ENCODE measurements at places on chromosomes 7 and 10. TPM values are rescaled to one million over a fixed set of nuclear protein-coding genes. Genes with fewer than 3 reads are reported as not detected.
A peak's percentile ranks its signal among the peaks of the same experiment; 100 is the strongest.

DNA sequence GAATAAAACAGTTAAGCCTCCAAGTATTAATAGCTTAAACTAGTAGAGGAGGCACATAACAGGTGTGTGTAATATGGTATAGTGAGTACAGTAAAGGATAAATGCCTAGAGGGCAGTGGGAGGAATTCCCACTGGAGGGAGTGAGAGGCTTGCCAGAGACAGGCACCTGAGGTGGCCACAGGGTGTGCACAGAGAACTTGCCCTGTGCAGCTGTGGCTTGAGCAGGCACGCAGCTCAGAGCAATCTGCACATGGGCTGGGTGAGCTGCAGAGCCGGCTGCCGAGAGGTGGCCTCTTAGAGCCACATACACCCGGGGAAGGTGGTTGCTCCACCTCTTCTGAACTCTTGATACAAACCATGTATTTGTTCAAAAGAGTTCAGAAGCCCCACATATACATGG is 237.1 kb downstream of the COBL start:
- DNase-seq: no peak

DNA sequence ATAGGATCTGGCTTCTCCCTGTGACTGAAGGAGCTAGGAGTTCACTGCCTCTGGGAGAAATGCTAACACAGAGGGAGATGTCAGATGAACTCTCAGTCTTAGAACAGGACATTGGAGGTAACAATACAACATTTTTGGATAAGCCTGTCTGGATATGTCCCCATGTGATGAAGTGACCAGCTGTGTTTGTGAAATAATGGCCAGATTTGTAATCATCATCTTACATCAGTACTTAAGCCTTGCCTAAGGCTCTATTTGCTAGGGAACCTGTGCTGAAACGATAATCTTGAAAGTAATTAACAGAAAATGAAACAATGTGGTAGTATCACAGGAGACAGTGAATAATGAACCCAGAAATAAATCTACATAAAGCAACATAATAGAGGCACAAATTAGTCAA is 56.2 kb downstream of the CRPPA start:
- no peak for DNase-seq

DNA sequence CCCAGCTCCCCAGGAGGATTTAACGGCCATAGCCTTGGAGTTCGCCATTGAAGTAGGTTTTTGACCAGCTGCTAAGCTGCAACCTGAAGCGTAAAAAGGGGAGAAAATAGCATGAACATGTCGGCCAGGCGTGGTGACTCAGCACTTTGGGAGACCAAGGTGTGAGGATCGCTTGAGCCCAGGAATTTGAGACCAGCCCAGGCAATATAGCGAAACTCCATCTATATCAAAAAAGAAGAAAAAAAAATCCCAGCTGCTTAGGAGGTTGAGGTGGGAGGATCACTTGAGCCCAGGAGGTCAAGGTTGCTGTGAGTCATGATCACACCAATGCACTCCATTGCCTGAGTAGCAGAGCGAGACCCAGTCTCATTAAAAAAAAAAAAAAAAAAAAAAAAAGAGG is 32.2 kb upstream of the MCU start:
- no peak for DNase-seq

DNA sequence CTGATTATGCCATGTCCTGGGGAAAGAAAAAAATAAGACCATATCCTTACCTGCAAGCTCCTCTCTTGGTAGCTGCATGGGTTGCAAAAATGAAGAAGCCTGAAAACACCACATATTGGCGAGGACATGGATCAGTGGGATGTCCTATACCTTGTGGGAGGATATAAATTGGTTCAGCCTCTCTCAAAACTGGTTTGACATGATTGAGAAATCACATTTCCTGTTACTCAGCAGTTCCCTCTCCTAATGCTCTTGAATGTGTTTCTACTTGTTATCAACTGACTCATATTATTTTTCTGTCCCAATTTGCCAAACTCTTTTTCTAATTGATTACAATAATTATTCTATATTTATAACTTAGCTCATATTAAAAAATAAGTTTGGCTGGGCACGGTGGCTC is 380.2 kb downstream of the EXOC4 start:
- DNase-seq: no peak

GRCh38 chr7:42549866-42550485 is 313.0 kb upstream of the GLI3 start:
- no peak for DNase-seq

DNA sequence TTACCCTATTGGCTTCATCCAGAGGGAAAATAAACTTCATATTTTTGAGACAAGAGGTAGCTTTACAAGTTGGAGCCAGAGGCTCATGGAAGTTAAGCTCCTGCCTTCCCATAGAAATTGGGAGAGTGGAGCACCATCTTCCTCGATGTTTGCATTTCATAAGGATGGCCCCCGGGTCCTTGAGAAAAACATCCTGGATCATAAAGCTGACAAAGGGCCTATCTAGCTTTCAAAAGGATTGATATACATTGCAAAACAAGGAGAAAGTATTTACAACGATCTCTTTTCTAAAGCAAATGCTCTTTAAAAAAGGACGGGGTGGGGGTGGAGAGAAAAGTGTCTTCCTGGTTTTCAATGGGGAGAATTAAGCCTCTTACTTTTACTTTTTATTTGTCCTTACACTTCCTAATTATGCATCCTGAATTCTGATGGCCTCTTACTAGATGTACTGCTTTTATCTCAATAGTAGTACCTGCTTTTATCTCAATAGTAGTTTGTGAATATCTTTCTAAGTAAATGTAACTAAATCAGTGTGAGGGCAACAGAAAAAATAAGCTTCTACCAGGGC is 65.6 kb downstream of the PTPRZ1 start:
- DNase-seq: no peak

GRCh38 chr7:28296571-28297483 is 115.5 kb upstream of the CREB5 start:
- DNase-seq: no peak

DNA sequence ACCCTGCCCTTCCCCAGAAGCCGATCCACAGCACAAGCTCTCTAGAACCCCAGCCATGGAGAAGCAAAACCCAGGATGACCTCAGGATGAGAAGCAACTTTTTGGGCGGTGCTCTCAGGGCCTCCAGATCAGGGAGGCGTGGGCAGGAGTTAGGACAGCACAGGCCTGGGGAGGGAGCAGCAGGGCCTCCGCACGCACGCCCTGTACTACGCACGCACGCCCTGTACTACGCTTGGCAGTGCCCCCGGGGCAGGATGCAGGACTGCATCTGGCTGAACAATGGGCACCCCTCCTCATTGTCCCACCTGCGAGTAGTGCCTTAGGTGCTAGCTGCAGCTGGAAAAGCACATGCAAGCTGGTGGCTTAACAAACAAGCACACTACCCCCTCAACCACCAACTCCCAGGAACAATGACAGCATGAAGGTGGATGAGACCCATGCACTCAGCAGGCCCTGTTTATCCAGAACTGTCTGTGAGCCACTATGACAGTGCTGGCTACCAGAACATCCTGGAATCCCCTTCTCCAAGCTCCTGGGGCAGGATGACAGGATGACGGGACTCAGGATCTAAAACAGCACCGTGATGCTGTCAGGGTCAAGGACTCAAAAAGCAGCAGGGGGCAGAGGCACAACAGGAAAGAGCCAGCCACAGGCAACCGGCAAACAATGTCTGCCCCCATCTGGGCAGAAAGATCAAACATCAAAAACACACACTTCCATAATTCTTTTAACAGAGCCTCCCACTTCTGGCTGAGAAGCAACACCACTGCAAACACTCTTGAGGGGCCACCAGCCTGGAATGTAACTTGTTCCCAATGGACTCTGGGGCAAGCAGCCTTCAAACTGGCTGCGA is 11.8 kb downstream of the PODXL start:
- peak; percentile 69 for DNase-seq

- no peak for DNase-seq
Measured at GRCh38 chr7:209416-209815, 17.0 kb downstream of the FAM20C start.

DNA sequence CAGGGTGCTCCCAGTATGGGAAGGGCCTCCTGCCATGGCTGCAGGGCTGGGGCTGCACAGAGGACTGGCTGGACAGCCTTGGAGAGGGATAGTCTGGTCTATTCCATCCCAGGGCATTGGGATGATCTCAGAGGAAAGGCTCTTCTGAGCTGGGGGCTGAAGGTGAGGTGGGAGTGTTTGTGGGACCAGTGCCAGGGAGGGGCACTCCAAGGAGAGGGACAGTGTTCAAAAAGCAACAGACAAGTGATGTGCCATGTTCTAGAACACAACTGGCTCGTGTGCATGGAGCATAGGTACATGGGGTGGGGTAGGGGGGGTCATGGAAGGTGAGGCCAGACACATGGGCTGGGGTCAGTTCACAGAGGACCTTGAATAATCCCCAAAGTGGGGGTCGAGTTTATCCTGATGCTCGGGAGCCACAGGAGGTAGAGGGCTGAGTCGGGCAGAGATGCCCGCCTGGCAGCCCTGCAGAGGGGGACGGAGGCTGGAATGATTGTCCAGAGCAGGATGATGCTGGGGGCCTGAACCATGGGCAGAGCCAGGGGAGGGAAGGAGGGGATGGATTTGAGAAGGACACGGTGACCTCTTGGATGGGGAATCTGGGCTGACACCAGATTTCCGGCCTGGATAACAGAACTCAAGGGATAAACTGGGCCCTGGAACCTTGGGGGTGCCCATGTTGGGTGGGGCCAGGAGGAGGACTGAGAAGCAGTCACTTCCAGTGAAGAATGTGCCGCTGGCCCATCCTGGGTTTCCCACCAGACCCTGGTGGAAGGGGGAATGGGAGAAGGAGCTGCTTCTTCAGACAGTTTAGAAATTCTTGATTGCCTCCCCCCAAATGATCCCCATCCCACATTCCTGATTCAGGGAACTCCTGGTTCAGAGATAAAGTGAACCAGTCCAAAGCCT is 50.4 kb downstream of the NEURL1 start:
- DNase-seq: peak; percentile 58

GRCh38 chr7:40551685-40552576 is 417.1 kb downstream of the SUGCT start:
- no peak for DNase-seq

- peak; percentile 91 for DNase-seq
Measured at GRCh38 chr7:2820508-2820934, 23.6 kb downstream of the GNA12 start.

DNA sequence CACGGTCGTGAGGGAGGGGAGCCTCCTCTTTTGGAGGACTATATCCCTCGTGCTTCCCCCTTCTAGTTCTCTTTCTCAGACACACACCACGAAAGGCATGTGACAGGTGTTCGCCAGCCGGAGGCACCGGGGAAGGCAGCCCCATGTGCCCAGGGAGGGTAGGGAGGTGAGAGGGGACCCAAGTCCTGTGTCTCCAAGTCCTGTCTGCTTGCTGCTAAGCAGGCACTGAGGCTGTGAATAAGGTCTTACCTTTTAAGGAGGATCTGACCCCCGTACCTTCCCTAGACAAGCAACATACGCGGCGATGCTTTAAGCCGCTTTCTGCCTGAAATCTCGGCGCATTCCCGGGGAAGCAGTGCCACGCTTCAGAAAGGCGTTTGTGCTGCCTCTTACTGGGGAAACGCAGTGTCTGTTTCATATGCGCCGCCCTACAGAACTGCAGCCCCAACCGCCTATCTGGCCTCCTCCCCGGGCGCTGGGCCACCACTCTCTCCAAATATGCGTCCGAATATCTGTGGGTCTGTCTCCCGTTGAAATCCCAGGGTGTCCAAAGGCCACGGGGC is 770 bp downstream of the PLXNA4 start:
- DNase-seq: peak; percentile 89

- no peak for DNase-seq
Measured at GRCh38 chr7:5001911-5002310, 42.9 kb upstream of the MMD2 start.

GRCh38 chr7:19690736-19691135 is 18.1 kb downstream of the POLR1F start:
- DNase-seq: no peak

DNA sequence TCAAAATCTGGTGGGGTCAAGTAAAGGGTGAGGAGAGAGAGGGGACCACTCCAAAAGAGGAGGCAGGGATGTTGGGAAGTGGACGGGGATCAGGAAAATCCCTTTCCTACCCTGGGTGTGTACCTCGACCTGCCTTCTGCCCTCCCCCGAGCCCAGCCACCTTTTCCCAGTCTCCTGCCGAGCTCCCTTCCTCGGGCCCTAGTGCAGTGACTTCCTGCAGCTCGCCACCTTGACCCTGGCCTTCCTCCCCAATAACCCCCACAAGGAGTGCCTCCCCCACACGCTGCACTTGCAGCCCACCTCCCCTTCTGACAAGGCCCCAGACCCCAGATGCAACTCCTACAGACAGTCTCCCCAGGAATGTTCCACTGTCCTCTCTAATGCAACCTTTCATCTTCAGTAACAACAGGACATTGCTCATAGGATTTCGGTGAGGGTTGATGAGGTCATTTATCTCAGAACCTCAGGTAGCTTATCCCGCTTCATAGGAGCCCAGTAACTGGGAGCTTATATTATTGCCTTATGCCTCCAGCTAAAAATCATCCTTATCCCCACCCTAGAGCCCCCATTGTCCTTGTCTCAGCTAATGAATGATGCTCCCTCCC is 90.1 kb downstream of the MKI67 start:
- peak; percentile 61 for DNase-seq

GRCh38 chr7:136655414-136655813 is 213.0 kb upstream of the CHRM2 start:
- no peak for DNase-seq

DNA sequence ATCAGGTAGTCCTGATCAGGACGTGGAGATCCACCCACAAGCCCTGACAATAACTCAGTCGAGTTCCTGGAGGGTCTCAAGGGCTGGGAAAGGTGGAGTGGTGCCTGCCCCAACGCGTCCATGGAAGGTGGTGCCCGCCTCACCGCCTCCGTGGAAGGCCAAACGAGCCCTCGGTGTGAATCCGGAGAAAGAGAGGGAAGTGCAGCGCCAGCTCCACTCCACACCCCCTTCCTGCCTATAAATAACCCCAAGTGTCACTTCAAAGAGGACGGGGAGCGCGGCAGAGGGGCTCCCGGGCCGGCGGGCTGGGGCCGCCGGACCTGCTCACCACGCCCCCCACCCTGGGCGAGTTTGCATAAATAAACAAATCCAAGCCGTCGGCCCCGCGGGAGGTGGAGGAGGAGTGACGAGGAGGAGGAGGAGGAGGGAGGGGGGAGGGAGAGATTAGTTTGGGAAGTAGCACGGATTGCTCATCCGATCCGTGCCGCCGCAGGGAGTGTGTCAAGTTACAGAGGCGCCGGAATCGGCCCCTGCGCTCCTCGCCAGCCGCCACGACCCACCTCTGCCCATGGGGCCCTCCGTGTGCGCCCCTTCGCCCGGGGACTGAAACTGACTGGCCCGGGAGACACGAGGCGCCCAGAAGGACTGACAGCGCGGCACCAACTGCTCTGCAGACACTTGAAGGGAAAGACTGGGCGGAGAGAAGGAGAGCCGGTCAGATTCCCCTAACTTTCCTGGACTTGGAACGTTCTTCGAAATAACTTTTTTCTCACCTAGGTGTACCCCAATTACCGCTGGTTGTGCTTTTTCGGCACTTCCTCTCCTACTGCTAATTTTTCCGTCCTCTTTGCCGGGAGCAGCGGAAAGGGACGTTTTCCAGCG is at the start of gene COL13A1:
TSS of gene COL13A1 (plus strand) at position 473 of the 882 bp plus-strand sequence. CDS start 518 bp downstream, outside the sequence.
- peak; percentile 84 for DNase-seq

GPC2 gene
- 0.81 TPM for total RNA-seq

PYROXD2 gene
- total RNA-seq: 9.6 TPM

LOXL4 gene
- 10.9 TPM for total RNA-seq

CYP2E1 gene
- 2.1 TPM for total RNA-seq

NXPH1 gene
- total RNA-seq: not detected

IL6 gene
- 65.6 TPM for total RNA-seq

RAPGEF5 gene
- 56.9 TPM for total RNA-seq

UCMA gene
- total RNA-seq: not detected

Data from posterior vena cava (tissue), 2 donors.